ENCODE measurements at places on chromosomes 4 and X. TPM values are rescaled to one million over a fixed set of nuclear protein-coding genes. Genes with fewer than 3 reads are reported as not detected.
A peak's percentile ranks its signal among the peaks of the same experiment; 100 is the strongest.

The COL25A1 gene
- not detected for total RNA-seq

The PDE6B gene
- not detected for total RNA-seq

The GUCY1B1 gene
- not detected for total RNA-seq

The FAM47A gene
- not detected for total RNA-seq

The FAM53A gene
- total RNA-seq, result 2.6 TPM

The CFAP47 gene
- not detected for total RNA-seq

The PRR32 gene
- not detected for total RNA-seq

- no peaks in the 10 kb centered on the region for H3K27me3 ChIP-seq
- DNase-seq, result no peak
- no peak overlapping the region for H3K4me3 ChIP-seq
- no peaks in the 10 kb centered on the region for H3K4me1 ChIP-seq
- no peak overlapping the region for H3K27ac ChIP-seq
Measured at GRCh38 chr4:114999880-115000279, 113.5 kb downstream of the NDST4 start.

GRCh38 chr4:6811165-6811564 lies 28.6 kb downstream of the KIAA0232 start:
- no peaks in the 10 kb centered on the region for H3K27me3 ChIP-seq
- H3K4me1 ChIP-seq, result peaks cover 37% of the 10 kb centered on the region
- H3K27ac ChIP-seq, result no peak overlapping the region
- H3K36me3 ChIP-seq, result 0 out of 2 replicates have a peak, but pooled peaks cover 5% of the 10 kb centered on the region
- H3K4me3 ChIP-seq, result no peak overlapping the region

GRCh38 chr4:93513851-93514250 lies 314.7 kb upstream of the ATOH1 start:
- no peak overlapping the region for H3K4me3 ChIP-seq
- H3K36me3 ChIP-seq, result no peaks in the 10 kb centered on the region
- H3K27ac ChIP-seq, result no peak overlapping the region
- DNase-seq, result no peak
- no peaks in the 10 kb centered on the region for H3K4me1 ChIP-seq
- H3K27me3 ChIP-seq, result no peaks in the 10 kb centered on the region

DNA sequence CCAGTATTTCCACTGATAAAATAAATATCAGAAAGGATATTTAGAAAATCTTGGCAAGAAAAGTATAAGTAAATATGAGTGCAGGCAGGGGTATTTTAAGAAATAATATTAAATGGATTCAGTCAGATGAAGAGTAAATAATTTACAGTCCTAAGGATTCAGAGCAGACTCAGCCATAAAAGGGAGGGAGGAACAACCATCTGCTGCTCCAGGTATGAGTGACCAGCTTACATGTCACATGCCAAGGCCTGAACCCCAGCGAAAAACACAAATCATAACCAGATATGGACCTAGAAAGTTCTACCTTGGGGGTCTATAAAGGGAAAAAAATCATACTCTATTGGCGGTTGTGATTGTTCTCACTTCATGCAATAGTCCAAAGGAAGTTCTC lies 166.8 kb downstream of the COL4A6 start:
- H3K4me1 ChIP-seq, result no peaks in the 10 kb centered on the region
- no peaks in the 10 kb centered on the region for H3K27me3 ChIP-seq
- no peak for DNase-seq
- H3K4me3 ChIP-seq, result no peak overlapping the region

DNA sequence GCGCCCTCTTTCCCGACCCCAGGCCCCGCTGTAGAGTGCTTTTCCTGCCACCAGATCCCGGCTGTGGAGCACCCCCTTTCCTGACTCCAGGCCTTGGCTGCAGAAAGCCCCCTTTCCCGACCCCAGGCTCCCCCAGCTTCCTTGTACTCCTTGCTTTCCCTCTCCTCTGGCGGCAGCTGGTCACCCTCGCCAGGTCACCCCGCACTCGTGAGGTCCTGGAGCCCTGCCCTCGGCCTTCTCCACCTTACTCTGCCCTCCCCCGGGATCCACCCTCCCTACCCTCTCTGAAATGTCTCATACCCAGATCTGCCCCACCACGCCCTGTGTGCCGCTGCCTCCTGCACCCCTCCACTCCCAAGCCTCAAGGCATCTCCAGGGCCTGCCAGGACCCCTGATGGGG lies 25.0 kb upstream of the C4orf50 start:
- no peak overlapping the region for H3K27ac ChIP-seq
- no peak overlapping the region for H3K4me3 ChIP-seq
- no peaks in the 10 kb centered on the region for H3K4me1 ChIP-seq
- no peaks in the 10 kb centered on the region for H3K36me3 ChIP-seq

GRCh38 chr4:99855678-99856077 lies 38.5 kb downstream of the LAMTOR3 start:
- no peak for DNase-seq
- H3K27ac ChIP-seq, result no peak overlapping the region
- H3K4me3 ChIP-seq, result no peak overlapping the region
- peaks cover 18% of the 10 kb centered on the region for H3K4me1 ChIP-seq
- H3K27me3 ChIP-seq, result peaks cover 6% of the 10 kb centered on the region

GRCh38 chr4:185463541-185463940 lies 8.0 kb downstream of the CCDC110 start:
- no peaks in the 10 kb centered on the region for H3K4me1 ChIP-seq
- H3K27ac ChIP-seq, result no peak overlapping the region
- H3K27me3 ChIP-seq, result peaks cover 55% of the 10 kb centered on the region
- no peaks in the 10 kb centered on the region for H3K36me3 ChIP-seq

- DNase-seq, result no peak
- peaks cover 50% of the 10 kb centered on the region for H3K4me1 ChIP-seq
- no peaks in the 10 kb centered on the region for H3K27me3 ChIP-seq
- peak overlapping the region; percentile 43 for H3K27ac ChIP-seq
- H3K4me3 ChIP-seq, result peak overlapping the region; percentile 57
Measured at GRCh38 chr4:1199556-1200331, 27.4 kb upstream of the SPON2 start.

GRCh38 chrX:41870719-41871151 lies 52.6 kb downstream of the CASK start:
- no peak overlapping the region for H3K4me3 ChIP-seq
- peaks cover 14% of the 10 kb centered on the region for H3K4me1 ChIP-seq
- DNase-seq, result no peak

GRCh38 chrX:106050054-106050453 lies 11.5 kb upstream of the SERPINA7 start:
- no peaks in the 10 kb centered on the region for H3K4me1 ChIP-seq
- no peak overlapping the region for H3K4me3 ChIP-seq
- DNase-seq, result no peak
- no peaks in the 10 kb centered on the region for H3K36me3 ChIP-seq
- no peaks in the 10 kb centered on the region for H3K27me3 ChIP-seq

DNA sequence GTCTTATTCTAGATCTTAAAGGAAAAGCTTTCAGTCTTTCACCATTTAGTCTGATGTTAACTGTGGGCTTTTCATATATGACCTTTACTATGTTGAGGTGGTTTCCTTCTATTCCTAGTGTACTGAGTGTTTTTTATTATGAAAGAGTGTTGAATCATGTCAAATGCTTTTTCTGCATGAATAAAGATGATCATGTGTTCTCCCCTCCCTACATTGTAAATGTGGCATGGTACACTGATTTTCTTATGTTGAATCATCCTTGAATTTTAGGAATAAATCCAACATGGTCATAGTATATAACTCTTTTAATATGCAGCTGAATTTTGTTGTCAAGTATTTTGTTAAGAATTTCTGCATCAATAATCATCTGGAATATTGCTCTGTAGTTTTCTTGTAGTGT lies 4.3 kb downstream of the CLGN start:
- H3K27ac ChIP-seq, result no peak overlapping the region
- H3K4me1 ChIP-seq, result peaks cover 15% of the 10 kb centered on the region
- H3K4me3 ChIP-seq, result no peak overlapping the region
- H3K36me3 ChIP-seq, result no peaks in the 10 kb centered on the region
- peaks cover 25% of the 10 kb centered on the region for H3K27me3 ChIP-seq
- DNase-seq, result no peak

- no peak overlapping the region for H3K4me3 ChIP-seq
- H3K36me3 ChIP-seq, result no peaks in the 10 kb centered on the region
- H3K4me1 ChIP-seq, result peaks cover 6% of the 10 kb centered on the region
- DNase-seq, result no peak
Measured at GRCh38 chr4:149135062-149135461, 680.6 kb downstream of the IQCM start.

DNA sequence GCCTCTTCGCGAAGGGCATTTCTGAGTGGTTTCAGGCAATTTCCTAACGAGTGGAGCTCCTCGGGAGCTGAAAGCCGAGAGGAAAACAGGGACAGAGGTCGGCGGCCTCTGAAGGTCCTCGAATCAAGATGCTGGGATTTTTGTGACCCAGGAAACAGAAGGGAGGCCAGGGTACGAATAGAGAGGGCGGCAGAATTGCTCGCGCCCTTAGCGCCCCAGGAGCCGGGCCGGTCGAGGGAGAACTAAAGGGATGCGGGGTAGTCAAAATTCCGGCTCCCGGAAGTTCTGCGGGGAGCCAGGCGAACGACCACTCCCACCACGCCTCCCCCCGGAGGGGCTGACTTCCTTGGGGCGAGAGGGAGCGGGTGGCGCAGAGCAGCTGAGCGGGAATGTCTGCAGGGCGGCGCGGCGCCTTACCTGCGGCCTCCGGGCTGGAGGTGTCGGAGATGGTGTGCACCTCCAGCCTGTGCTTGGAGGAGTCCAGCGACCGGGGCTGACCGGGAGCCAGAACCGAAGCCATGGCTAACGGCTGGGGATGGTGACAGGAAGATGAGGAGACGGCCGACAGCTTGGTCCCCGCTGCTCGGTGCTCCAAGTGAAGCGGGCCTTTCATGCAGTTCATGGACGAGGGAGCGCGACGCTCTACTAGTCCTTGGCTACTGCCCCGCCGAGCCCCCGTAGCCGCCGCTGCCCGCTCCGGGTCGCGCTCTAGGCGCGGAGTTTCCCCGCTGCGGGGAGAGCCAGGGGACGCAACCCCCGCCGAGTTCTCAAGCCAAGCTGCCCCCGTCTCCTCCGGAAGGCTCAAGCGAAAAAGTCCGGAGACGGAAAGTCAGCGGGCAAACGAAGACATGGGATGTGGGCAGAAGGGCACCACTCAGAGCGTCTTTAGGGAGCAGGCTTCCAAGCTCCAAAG lies 782 bp downstream of the PITX2 start:
- peaks cover 5% of the 10 kb centered on the region for H3K27me3 ChIP-seq
- H3K36me3 ChIP-seq, result peaks cover 34% of the 10 kb centered on the region
- no peak for DNase-seq
- H3K27ac ChIP-seq, result peak overlapping the region; percentile 86
- peaks cover 57% of the 10 kb centered on the region for H3K4me1 ChIP-seq
- peak overlapping the region; percentile 97 for H3K4me3 ChIP-seq

DNA sequence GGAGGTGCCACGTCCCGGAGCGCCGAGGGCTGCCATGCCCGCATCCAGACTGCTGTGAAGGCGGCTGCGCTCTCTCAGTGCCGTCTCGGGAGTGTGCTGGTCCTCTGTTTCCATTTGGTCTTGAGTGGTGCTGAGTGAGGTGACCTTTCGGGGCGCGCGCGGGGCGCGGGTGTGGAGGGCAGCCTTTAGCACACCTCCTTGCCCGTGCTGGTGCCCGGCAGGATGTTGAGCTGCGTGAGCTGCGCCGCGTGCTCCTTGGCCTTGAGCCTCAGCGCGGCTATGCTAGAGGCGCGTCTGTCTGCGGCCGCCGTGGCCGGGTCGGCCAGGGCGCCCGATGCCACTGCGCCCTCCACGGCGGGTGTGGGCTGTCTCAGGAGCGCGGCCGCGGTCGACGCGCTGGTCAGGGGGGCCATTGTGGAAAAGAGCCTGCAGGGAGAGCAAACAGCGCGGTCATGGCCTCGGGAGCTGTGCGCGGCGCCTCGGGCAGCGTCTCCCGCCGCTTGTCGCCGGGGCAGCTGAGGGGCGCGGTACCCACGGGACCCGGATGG lies 11.2 kb downstream of the ARX start:
- no peak for DNase-seq
- H3K36me3 ChIP-seq, result no peaks in the 10 kb centered on the region
- H3K27ac ChIP-seq, result no peak overlapping the region
- peaks cover 28% of the 10 kb centered on the region for H3K27me3 ChIP-seq

Measured in HFFc6 (cell line).